Effector memory CD4-positive, alpha-beta T cell (primary cell): ENCODE measurements at places on chromosomes 11 and 22.

- DNase-seq = no peak
These were observed 102.3 kb upstream of the DRD2 start for GRCh38 chr11:113577356-113578032.

- DNase-seq = no peak
These were observed 16.2 kb upstream of the CASTOR1 start for GRCh38 chr22:30305519-30305905.

GRCh38 chr11:114438303-114438702, 964 bp upstream of the REXO2 start:
- DNase-seq = no peak

DNA sequence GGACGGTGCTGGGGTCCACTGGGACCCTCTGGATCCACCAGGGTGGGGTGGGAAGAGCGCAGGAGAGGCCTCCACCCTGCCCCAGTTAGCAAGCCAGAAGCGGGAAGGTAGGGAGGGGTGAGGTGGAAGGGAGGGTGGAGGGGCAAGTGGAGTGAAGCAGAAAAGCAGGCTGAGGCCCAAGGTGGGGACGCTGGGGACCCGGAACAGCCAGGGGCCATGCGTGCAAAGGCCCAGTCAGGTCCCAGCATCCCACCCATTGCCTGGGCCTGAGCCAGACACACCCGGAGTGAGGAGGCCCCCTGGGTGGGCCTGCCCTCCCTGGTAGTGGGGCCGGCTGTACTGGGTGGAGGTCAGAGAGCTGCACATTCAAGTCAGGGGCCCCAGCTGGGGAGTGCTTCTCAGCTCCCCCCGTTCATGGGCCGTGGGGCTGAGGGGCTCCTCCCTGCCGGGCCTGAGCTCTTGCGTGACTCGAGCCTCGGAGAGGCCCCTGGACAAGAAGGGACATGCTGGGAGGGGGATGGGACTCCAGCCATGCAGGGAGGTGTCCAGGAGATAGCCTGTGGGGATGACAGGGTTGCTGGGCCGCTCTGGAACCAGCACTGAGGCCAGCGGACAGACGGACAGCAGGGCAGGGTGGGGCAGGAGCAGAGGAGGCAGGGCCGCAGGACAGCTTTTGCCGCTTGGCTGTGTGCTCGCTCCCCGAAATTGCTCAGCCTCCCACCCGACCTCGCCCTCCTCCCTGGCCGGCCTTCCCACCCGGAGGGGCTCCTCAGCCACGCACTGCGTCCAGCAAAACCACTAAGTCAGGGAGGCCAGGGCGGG, 7.7 kb downstream of the TNNT3 start:
- no peak for DNase-seq

GRCh38 chr11:6249770-6250555, 9.7 kb upstream of the CCKBR start:
- DNase-seq = no peak

- DNase-seq = no peak
These were observed 62.4 kb upstream of the CCDC179 start for GRCh38 chr11:22922672-22923071.

- no peak for DNase-seq
These were observed 32.2 kb downstream of the LIMK2 start for GRCh38 chr22:31244046-31244942.

DNA sequence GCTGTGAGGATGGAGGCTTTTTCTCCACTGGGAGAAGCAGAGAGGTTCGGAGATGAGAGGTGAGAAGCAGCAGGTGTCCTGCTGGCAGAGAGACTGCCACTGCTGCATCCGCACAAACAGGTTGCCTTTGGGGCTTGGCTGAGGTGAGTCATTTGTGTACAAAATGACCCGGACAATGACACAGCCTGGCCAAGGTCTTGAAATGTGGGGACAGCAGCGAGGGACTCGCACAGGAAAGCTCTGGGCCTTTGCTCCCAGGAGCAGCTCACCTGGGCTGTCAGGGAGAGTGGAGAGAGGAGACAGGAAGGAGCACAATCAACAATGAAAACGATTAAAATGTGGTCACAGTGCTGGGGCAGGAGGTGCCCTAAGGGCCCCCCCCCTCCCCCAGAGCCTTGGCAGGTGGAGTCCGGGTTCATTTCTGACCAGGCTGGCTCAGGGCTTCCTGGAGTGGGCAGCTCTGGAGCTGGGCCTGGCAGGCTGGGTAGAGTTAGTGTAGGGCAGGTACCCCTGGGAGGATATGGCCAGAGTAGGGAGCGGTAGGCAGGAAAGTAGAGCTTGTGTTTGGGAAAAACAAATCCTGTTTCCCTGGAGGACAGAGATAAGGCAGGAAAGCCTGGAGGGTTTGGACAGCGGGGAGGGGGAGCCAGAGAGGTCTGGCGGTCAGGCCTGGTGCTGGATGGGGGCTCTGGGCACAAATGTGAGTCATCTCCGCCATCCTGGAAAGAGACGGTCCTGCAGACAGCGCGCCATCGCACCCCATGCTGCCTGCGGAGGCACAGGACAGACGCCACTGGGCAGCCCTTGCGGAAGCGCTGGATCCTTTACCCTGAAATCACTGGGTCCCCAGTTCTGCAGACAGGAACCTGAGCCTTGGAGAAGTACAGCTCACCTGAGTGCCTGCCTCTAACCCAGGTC, 37.8 kb upstream of the CELSR1 start:
- no peak for DNase-seq

DNA sequence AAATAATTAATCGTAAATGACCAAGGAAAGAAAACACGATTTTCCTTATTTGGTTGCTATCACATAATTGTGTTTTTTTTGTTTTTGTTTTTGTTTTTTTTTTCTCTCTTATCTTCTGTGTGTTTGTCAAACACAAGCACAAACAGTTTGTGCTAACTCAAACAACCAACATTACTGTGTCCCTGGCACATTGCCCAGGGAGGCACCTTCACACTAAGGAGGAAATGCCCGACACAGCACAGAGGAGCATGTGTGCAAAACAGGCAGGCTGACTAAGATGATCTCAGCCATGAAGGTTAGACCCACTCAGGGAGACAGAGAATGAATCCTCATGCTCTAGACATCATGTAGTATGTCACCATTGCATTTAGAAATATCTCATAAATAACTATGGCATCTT, 130.1 kb downstream of the SOX6 start:
- no peak for DNase-seq

DNA sequence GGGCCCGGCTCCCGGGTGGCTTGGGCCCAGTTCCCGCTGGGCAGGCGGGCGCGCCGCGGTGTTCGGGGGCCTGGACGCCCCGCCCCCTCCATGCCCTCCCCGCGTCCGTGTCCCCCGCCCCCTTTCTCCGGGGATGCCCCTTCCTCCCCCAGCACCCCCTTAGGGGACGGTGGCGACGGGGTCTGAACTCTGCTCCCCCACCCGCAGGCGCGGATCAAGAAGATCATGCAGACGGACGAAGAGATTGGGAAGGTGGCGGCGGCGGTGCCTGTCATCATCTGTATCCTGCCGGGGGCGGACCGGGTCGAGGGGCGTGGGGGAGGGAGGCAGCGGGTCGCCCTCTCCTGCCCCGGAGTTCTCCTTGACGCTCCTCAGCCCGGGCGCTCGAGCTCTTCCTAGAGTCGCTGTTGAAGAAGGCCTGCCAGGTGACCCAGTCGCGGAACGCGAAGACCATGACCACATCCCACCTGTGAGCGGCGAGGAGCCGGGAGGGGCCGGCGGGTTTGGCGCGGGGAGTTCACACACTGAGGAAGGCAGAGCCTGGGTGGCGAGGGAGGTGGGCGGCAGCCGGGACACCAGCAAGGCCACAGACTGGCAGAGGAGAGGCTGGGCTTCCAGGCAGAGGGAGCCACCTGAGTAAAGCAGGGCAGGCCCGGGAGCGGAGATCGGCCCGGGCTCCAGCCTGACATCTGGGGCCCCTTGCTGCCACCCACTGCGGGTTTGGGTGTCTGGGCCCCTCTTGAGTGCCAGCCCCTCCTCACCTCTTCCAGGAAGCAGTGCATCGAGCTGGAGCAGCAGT, 546 bp downstream of the DRAP1 start:
- DNase-seq = peak; percentile 52

DNA sequence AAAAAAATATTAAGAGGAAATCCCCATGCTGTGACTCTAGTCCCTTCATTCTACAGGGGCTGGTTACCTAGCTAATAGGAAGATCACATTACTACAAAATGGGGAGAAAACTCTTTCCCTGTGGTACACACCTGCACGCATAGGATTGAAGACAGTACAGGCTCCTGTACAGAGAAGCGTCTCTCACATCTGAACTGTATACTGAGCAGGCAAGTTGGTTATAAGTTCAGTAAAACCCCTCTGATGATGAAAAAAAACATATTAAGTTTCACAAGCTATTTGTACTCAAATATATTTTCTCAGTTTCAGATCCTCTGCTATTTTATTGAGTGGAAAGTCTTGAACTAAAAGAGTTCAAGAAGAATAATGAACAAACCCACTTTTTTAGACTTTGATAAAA, 156.9 kb upstream of the HSD17B12 start:
- DNase-seq = no peak

DNA sequence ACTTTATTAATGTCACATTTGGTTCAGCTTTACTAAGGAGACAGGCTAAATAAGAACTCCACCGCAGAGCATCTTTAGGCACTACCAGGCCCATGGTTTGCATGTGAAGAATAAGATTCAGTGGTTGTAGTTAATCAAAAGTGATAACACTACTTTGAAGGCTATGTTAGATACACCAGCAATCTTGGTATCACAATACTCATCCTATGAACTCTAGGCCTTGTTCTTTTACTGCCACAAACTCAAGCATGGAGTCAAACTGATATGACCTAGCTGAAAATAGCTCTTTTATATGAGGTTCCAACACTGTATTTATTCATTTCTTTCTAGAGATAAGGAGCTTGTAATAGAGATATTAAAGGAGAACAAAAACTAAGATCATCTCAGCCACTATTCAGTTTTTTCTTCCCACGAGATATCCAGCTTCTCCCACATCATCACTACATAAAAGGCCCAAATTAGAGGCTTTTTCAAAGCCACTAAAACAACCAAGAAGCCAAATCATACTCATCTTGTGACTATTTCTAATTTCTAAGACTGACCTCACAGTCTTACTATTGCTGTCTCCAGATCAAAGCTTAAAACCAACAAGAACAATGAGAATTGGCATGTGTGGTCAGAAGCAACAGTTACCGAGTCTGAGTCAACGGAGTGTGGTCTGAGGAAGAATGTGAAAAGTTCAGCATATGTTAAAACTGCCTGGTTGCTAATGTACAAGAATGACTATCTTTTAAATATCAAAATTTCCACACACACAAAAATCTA, 25.1 kb upstream of the GUCY1A2 start:
- DNase-seq = no peak

- DNase-seq = no peak
These were observed 12.0 kb downstream of the BRSK2 start for GRCh38 chr11:1401656-1402221.

DNA sequence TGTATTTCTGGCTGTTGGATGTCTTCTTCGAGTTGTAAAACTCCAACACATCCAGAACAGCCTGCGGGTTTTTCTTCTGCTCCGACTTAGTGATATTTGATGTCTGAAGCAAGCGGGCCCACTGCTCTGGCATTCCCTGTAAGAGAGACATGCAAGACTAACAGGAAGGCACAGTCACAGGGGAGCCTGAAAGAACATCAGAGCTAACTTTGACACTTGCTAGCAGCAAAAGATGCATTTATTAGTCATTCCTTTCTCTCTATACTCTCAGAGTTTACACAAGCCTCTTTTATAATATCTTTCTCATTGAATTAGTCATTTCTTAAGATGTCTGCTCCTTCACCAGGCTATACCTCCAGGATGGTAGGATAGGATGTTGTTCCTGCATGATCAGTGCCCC, 77.8 kb upstream of the GDPD4 start:
- DNase-seq = no peak

DNA sequence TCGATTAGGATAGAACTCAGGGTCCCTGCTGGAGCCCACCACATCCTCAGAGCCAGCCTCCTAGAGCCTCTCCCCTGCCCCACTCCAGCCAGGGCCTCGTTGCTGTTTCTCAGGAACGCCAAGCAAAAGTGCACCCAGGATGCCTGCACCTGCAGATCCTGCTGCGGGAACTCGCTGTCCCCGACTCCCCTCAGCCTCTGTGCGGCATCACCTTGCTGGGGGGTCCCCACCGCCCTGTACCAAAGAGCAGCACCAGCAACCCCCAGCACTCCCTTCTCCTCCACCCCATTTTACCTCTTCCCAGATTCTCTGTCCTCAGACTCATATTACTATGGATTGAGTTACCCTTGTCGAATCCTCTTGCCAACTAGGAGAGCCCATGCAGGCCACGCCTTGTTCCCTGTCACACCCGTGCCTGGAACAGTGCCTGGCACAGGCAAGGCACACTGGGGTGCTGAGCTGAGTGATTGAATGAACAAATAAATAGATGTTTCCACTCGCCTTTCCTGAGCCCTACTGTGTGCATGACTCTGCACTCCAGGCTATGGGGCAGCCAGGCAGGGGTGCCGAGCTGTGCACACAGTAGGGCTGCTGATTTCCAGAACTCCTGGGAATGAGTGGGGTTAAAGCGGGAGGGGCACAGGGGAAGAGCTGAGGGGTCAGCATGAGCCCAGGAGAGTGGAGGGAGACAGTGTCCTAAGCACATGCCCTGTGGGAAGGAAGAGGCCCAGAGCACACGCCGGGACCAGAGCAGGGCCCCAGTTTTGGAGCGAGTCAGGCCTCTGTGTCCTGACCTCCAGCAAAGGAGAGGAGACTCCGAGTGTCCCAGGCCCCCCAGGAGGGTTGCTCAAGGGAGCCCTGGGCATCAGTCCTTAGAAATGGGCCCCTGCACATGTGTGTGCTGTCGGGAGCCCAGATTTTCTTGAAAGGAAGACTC, 44.3 kb downstream of the LINC01488 start:
- DNase-seq = no peak

- no peak for DNase-seq
These were observed 36.5 kb downstream of the SBF2 start for GRCh38 chr11:10257478-10257877.

GRCh38 chr11:67416416-67417335, 1.2 kb downstream of the CARNS1 start:
- DNase-seq = peak; percentile 51

DNA sequence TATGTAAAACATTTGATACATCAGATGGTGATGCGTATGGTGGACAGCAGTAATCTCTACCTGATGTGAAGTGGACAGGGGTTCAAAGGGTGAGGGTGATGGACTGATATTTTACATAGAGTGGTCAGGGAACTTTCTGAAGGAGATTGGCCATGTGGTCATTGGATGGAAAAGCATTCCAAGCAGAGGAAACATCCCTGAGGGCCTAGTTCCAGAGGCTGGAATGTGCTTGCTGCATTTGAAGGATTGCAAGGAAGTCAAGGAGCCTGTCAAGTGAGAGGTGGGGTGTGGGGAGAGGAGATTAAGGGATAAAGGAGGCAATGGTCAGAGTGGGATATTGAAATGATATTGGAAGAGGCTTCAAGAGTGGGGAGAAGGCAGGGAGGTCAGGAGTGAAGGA, 151.9 kb upstream of the NTM start:
- no peak for DNase-seq

DNA sequence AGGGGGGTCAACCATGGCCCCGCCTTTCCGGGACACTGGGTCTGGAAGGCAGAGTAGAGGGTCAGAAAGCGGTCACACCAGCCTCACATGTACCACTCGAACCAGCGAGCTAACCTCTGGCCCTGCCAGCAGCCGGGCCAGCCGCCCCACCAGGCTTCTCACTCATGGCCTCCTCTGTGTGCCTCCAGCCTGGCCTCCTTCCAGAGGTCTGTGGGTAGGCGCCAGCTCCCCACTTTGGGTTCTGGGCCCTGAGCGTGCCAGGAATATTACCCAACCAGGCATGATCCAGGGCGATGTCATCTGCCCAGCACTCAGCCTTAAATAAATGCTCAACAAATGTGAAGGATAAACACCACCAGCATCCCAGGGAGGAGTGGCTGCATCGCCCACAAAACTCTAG, 5.8 kb downstream of the SCUBE1 start:
- DNase-seq = no peak
